Stimulated activated CD8-positive, alpha-beta memory T cell treated with anti-CD3 and anti-CD28 coated beads, Interleukin-2, amount 100 ng/mL, for 48 hours (primary cell): ENCODE measurements at places on chromosomes 11 and 22.

DNA sequence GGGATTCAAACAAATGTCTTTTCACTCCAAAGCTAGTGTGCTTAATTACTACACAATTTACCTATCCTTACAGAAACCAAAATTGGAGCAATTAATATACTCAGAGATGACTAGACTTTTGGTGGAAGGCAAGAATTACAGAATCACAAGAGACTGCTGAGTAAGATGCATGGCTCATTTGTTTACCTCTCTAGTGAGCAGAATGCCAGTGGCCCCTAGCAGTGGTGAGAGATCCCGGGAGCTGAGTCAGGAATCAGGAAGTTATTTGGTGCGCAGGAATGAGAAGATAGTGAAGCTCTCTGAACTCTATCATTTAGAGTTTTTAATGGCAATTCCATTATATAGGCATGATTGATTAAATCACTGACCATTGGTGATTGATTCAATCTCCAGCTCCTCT is 188.9 kb upstream of the SESN3 start:
- no peak for DNase-seq

GRCh38 chr22:39363751-39364515 is 14.1 kb downstream of the SYNGR1 start:
- no peak for DNase-seq

GRCh38 chr22:35611200-35611890 is 5.8 kb downstream of the MB start:
- no peak for DNase-seq

DNA sequence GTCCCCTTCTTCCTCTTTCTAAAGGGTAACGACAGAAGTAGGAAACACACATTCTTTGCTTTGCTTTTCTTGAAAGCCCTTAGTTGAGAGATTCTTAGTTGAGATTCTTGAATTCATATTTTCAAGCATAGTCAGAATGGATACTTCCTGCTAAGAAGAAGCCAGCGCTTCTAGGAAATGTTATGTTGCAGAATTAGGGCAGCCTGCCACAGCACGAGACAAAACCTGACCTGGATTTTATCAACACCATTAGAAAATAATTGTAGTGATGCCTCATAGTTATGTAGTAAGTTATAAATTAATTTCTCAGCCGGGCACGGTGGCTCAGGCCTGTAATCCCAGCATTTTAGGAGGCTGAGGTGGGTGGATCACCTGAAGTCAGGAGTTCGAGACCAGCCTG is 37.9 kb upstream of the NUP160 start:
- no peak for DNase-seq

GRCh38 chr11:45266676-45267020 is 19.5 kb downstream of the SYT13 start:
- no peak for DNase-seq

DNA sequence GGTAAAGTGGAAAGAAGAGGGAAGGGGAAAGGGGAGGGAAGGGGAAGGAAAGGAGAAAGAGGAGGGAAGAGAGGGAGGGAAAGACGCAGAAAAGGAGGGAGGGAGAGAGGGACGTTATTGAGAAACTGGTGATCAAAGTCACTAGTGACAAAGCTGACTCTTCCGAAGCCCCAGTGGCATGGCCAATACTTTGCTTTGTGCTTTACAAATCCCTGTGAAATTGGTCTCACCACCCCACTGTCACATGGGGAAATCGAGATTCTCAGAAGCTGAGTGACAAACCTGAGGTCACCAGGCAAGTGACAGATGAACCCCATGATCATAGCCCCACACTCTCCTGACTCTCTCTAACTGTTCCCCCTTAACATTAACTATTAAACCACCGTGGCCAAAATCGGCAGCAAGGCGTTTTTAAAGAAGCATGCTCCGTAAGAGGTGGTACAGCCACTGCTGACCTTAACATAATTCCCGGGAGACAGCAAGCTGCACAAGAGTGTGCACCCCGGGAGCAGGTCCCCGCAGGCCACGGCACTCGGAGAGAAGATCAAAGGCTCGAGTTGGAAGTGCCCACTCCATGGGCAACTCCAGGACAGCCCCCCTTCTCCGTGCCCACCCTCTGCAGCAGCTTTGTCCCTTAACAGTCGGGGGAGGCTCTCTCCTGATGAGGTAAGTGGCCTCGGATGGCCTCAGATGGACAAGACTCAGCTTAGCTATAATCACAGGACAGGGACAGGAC is 34.8 kb downstream of the CELSR1 start:
- DNase-seq = no peak

- no peak for DNase-seq
Measured at GRCh38 chr11:87359401-87359800, 321.7 kb downstream of the TMEM135 start.

GRCh38 chr22:31337178-31337577 is 9.0 kb downstream of the PATZ1 start:
- no peak for DNase-seq

DNA sequence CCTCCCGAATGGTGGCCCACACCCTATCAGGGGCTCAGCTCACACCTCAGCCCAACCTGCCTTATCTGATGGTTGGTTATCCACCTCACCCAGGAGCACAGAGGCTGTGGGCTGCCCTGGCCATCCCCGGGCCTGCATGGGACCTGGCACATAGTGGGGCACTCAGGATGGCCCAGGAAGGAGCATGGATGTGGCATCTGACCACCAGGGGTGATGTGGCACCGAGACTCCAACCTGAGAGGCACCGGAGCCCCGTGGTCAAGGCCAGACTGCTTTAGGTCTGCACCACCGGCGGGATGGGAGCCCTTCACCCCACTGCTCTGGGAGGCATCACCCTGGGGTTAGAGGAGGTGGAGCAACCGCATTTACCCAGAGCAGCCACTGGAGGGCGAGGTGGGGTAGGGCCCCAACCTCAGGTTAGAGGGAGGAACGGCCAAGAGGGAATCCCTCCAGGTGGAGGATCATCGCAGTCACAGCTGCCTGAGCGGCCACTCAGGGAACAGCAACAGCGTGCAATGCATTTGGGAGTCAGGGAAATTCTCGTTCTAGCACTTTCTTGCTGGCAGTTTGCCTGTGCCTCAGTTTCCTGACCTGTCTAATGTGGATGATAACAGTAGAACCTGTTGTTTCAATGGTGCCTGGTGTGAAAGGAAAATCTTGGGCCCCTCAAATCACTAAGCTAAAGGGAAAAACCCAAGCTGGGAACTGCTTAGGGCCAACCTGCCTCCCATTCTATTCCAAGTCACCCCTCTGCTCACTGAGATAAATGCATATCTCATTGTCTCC is 52.9 kb upstream of the CARS1 start:
- peak; percentile 30 for DNase-seq

DNA sequence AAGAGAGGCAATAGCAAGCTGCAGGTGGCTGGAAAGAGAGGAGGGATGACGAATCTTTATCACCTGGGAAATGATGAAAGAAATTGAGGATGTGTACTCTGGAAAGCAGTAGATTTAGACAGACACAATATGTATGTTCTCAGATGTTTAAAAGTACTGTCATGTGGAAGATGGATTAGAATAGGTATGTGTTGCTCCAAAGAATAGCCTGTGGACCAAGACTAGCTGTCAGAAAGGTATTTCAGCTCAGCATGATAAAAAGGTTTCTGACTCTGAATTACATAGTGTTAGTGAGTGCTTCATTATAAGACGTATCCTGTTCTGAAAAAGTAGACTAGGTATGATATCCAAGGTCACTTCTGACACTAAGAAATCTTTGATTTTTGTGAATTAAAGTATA is 322.4 kb downstream of the CNTN5 start:
- no peak for DNase-seq

GRCh38 chr11:105389952-105390351 is 219.9 kb upstream of the GRIA4 start:
- no peak for DNase-seq

GRCh38 chr11:34353881-34354280 is 3.9 kb downstream of the ABTB2 start:
- DNase-seq = no peak

- no peak for DNase-seq
Measured at GRCh38 chr11:111409915-111410314, 30.8 kb upstream of the POU2AF1 start.
